IPS DF 6.9 (cell line): ENCODE measurements at places on chromosomes 13 and 19.

- DNase-seq: no peak
Observed at GRCh38 chr19:53775524-53775923, 48.6 kb downstream of the NLRP12 start.

GRCh38 chr19:1255186-1256161 is 7.1 kb downstream of the MIDN start:
- no peak for DNase-seq

DNA sequence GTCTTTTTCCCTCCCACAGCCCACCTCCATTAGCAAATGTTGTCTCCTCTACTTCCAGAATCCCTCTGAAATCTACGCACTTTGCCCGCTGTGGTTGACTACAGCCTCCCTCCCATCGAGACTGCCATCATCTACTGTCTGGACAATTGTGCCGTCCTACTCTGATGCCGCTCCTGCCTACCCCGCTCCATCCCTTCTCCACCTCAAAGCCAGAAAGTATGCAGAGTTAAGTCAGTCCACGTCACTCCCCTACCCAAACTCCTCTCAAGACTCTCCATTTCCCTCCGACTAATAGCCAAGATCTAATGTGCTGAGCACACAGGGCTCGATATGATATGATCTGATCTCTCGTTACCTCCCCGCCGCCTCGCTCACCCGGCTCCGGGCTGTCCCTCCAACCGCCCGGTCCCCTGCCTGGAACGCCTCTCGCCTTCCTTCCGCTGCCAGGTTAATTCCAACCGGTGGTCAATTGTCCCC is 556 bp downstream of the CACTIN start:
- no peak for DNase-seq

DNA sequence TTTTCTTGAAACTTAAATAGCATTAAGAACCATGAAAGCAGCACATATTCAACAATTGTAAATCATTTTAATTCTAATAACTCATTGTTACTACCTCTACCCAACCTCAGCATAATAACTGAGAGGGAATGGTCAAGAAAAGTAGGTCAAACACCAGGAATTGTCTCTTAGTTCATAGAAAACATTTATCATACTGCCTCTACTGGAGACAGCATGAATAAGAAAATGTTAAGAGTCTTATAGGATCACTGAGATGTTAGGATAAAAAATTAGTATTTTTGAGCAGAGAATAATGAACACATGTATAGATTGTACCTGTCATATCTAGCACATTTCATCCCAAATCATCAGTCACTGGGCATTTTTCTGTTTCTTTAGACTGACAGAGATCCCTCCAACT is 515.3 kb downstream of the PCDH9 start:
- no peak for DNase-seq
